Mesendoderm (in vitro differentiated cells): ENCODE measurements at places on chromosomes 1 and 21.

GRCh38 chr1:202143011-202143767 lies 1.3 kb downstream of the ARL8A start:
- DNase-seq: no peak
- H3K4me1 ChIP-seq: peaks cover 2% of the 10 kb centered on the region
- H3K27me3 ChIP-seq: no peaks in the 10 kb centered on the region
- H3K36me3 ChIP-seq: peaks cover 1% of the 10 kb centered on the region

- no peaks in the 10 kb centered on the region for H3K36me3 ChIP-seq
- no peak overlapping the region for H3K4me3 ChIP-seq
- H3K27me3 ChIP-seq: no peaks in the 10 kb centered on the region
- no peaks in the 10 kb centered on the region for H3K4me1 ChIP-seq
- no peak for DNase-seq
Measured at GRCh38 chr21:41839387-41840000, 39.6 kb downstream of the PRDM15 start.

GRCh38 chr1:170791941-170792340 lies 128.0 kb downstream of the PRRX1 start:
- H3K36me3 ChIP-seq: no peaks in the 10 kb centered on the region
- no peak overlapping the region for H3K27ac ChIP-seq
- no peaks in the 10 kb centered on the region for H3K27me3 ChIP-seq
- no peaks in the 10 kb centered on the region for H3K4me1 ChIP-seq
- DNase-seq: no peak

GRCh38 chr1:175918364-175918801 lies 175.0 kb upstream of the TNR start:
- DNase-seq: peak; percentile 88
- H3K27me3 ChIP-seq: no peaks in the 10 kb centered on the region
- H3K27ac ChIP-seq: no peak overlapping the region
- peaks cover 31% of the 10 kb centered on the region for H3K4me1 ChIP-seq

- H3K27me3 ChIP-seq: no peaks in the 10 kb centered on the region
- no peaks in the 10 kb centered on the region for H3K36me3 ChIP-seq
- H3K4me3 ChIP-seq: no peak overlapping the region
- H3K27ac ChIP-seq: no peak overlapping the region
Measured at GRCh38 chr1:172882385-172882784, 168.4 kb downstream of the TNFSF18 start.

- H3K27ac ChIP-seq: no peak overlapping the region
- no peaks in the 10 kb centered on the region for H3K36me3 ChIP-seq
- H3K4me1 ChIP-seq: peaks cover 38% of the 10 kb centered on the region
- H3K4me3 ChIP-seq: no peak overlapping the region
- no peaks in the 10 kb centered on the region for H3K27me3 ChIP-seq
- peak; percentile 37 for DNase-seq
Measured at GRCh38 chr1:27005648-27006496, 6.8 kb downstream of the TENT5B start.

DNA sequence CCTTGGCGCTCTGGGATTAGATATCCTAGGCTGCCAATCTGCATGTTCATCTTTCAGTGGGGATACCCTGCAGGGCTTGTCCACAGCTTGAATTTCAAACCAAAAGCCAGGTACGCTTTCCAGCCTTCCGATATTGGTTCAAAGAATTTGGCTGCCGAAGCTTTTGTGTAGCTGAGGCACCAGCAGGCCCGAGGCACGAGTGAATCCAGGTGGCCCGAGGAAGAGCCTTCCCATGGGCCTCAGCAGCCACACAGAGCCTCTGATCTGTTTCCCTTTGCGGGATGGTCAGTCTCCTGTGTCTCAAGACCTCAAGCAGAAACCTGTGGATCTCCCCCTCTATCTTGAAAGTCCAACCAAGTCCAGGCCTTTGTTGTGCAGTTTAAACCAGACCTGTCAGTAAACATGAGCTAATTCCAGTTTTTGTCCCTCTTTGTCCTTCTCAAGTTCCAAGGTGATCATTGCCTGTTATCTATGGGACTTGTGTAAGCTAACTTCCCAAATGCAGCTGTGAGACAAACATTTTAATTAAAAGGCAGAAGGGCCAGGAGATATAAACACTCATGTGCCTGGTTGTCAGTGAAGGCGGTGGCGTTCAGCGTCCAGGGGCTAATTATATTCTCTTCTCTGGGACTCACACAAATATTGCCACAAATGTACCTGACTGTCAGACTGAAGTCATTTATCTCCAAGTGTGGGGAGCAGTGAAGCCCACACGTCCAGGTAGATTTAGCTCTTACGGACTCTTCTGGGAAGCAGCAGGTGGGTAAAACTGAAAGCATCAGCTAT lies 30.6 kb downstream of the VANGL1 start:
- no peaks in the 10 kb centered on the region for H3K27me3 ChIP-seq
- peaks cover 7% of the 10 kb centered on the region for H3K4me1 ChIP-seq
- no peak for DNase-seq
- H3K36me3 ChIP-seq: peaks cover 8% of the 10 kb centered on the region

DNA sequence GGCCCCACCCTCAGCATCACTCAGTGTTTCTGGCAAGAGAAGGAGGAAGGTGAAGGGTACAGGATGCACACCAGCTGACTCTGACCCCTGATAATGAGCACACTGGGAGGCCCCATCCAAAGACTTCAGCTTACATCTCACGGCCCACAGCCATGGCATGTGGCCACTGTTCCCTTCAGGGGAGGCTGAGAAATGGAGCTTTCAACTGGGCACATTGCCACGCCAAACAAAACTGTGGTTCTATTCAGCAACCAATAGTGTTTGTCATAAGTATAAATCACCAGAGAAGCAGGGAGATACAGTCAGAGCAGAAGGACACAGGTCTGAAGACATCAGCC lies 12.7 kb upstream of the TRAF3IP3 start:
- no peaks in the 10 kb centered on the region for H3K27me3 ChIP-seq
- no peak for DNase-seq

- no peak overlapping the region for H3K4me3 ChIP-seq
- no peaks in the 10 kb centered on the region for H3K36me3 ChIP-seq
- peaks cover 2% of the 10 kb centered on the region for H3K4me1 ChIP-seq
Measured at GRCh38 chr1:25774921-25775771, 24.8 kb upstream of the SELENON start.

- peaks cover 29% of the 10 kb centered on the region for H3K4me1 ChIP-seq
- no peak overlapping the region for H3K4me3 ChIP-seq
- no peaks in the 10 kb centered on the region for H3K27me3 ChIP-seq
Measured at GRCh38 chr1:23597635-23598388, 38.5 kb upstream of the ID3 start.
